SK-N-SH (cell line): ENCODE measurements at places on chromosomes 11 and 22. TPM values are rescaled to one million over a fixed set of nuclear protein-coding genes. Genes with fewer than 3 reads are reported as not detected.
A peak's percentile ranks its signal among the peaks of the same experiment; 100 is the strongest.

The GGTLC2 gene
- polyA plus RNA-seq: not detected in 2 replicates

DNA sequence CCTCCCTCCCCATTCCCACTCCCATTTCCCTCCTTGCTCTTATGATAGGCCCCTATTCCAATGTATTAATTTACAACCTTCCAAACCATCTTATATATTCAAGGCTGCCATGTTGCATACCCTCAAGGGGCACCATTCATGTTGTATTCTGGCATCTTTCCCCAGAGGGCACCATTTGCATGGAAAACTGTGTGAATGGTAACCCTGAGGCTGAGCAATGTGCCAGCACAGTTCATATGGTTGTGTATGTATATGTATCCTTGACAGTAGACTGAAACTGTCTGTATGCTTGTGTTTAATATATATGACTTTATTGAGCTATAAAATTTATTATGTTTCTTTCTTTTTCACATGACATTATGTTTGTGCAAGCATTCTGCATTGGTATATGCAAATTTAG, 7.3 kb downstream of the RASSF10 start:
- no peak for DNase-seq

DNA sequence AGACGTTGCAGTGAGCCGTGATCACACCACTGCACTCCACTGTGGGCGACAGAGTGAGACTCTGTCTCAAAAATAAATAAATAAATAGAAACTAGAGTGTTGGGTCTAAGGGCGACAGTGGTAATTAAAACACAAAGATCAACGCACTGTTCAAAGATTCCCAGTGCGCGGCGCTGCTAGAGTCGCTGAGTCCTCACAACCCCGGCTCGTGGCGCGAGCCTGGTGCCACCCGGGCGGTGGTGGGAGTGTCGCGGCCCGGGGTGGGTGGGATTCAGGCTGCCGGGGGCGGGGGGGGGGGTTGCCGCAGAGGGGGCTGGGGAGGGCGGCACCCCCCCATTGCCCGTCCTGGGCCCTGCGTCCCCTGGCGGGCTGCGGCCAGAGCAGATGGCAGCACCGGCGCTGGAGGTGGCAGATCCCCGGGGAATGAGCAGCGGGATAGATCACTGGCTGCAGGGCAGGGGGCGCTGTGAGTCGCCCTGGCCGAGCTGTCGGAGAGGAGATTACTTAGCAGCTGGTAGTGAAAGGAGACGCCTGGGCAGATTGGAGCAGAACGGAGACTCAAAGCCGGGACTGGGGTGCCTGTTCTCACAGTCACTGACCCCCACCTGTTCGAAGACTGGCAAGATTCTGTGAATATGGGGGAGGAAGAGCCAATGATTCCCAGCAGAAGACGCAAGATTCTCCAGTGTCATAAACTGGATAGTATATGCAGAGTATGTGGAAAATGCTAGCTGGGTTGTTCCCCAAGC, 30.2 kb upstream of the APOBEC3A start:
- DNase-seq: peak; percentile 79

DNA sequence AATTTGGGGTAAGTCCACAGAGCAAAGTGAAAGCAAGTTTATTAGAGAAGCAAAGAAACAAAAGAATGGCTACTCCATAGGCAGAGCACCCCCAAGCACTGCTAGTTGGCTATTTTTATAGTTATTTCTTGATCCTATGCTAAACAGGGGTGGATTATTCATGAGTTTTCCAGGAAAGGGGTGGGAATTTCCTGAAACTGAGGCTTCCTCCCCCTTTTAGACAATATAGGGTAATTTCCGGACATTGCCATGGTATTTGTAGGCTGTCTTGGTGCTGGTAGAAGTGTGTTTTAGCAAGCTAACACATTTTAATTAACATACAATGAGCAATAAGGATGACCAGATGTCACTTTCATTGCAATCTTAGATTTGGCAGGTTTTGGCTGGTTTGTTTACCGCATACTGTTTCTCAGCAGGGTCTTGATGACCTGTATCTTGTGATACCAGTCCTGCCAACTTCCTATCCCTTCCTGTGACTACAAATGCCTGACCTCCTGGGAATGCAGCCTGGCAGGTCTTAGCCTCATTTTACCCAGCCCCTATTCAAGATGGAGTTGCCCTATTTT, 937 bp upstream of the C1QTNF6 start:
- DNase-seq: no peak

The LRP4 gene
- 6.7 and 10.9 TPM in 2 replicates for polyA plus RNA-seq

GRCh38 chr22:34019190-34019845, 99.0 kb upstream of the LARGE1 start:
- no peak for DNase-seq

The OR52N4 gene
- 0.10 TPM in 1 of 2 replicates, not detected in the other for polyA plus RNA-seq

DNA sequence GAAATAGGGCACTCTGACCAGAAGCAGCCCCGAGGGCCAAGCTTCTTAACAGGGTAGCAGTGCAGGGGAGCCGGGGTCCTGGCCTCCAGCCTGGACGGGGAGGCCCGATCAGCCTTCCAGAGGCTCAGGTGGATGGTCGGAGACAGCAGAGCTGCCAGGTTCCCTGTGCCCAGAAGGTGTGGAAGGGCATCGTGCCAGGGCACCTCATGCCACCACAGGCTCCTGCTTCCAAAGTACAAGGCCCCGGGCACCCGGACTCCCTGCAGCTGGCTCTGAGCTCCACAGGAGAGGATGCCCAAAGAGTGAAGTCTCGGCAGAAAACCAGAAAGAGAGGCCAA, 14.3 kb downstream of the EHD1 start:
- DNase-seq: no peak

The DAGLA gene
- polyA plus RNA-seq: 2.7 and 3.3 TPM in 2 replicates

- DNase-seq: peak; percentile 47
Measured at GRCh38 chr11:68342459-68343158, 30.2 kb downstream of the LRP5 start.

The FAT3 gene
- 0.76 and 0.87 TPM in 2 replicates for polyA plus RNA-seq

GRCh38 chr11:128669506-128670270, 24.2 kb upstream of the FLI1 start:
- no peak for DNase-seq

GRCh38 chr11:9017773-9018172, 14.0 kb upstream of the NRIP3 start:
- DNase-seq: no peak

DNA sequence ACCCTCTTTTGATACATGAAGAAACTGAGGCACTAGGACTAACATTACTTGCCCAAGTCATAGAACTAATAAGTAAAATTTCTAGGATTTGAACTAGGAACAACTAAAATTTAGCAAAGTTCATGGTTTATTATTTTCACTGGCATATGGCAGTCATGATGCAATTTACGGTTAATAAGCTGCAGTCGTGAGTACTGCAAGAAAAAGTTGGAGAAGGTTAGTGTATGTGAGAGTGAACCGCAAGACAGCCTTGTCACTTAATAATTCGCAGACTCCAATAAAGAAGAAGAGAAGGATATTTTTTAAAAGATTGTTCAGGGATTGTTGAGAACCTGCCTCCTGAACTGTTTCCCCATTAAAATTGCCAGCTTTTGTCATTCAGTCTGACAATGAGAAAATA, 663.4 kb upstream of the TENM4 start:
- no peak for DNase-seq

DNA sequence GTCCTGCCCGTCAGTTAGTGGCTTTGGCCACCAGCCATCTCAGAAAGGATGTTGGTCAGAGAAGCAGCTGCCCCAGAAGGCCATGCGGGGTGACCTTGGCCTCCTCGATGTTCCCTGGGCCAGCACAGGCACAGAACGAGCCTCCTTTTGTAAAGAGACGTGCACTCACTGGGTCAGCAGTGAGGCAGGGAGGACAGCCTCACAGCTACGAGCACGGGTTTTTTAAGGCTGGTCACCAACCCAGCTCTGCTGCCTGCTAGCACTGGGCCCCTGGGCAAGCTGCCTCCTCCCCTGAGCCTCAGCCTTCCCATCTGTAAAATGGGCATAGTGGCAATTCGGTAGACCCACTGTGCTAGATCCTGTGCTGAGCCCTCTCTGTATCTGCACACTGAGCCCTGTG, 10.8 kb downstream of the IGLL1 start:
- no peak for DNase-seq

The CNGA4 gene
- 0.08 and 0.13 TPM in 2 replicates for polyA plus RNA-seq

DNA sequence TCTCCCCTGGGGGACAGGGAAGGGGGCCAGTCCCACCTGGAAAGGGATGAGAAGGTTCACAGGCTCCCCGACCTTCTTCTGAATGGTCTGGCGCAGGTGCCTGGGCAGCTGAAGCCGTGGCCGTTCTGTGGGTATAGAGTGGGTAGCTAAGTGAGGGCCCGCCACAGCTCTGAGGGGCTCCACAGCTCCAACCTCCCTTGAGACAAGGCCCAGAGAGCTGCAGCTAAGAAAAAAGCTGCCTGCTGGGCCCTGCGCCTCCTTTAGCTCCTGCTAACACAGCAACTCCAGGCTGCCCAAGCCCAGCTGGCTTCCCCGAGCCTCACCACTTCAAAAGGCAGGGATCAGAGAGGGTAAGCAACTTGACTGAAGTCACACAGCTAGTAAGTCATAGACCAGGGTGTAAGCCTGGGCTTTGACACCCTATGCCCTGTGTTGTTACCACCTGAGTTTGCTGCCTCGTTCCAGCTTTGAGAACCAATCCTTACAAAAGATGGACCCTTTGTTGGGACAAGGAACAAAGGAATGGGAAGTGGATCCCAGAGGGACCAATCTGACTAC, 18.5 kb downstream of the MYBPC3 start:
- no peak for DNase-seq

- peak; percentile 79 for DNase-seq
Measured at GRCh38 chr11:70078095-70078780, at the start of gene ANO1. ANO1 (plus strand) TSS chr11:70078317; CDS start chr11:70078607, 290 bp downstream.

GRCh38 chr11:123588117-123588863, 66.1 kb downstream of the SCN3B start:
- DNase-seq: no peak

The ZDHHC24 gene
- 12.6 and 13.1 TPM in 2 replicates for polyA plus RNA-seq

The OR51E2 gene
- 0.03 TPM in 1 of 2 replicates, not detected in the other for polyA plus RNA-seq

The CST6 gene
- polyA plus RNA-seq: 0.60 and 0.90 TPM in 2 replicates

The EMID1 gene
- polyA plus RNA-seq: 0.71 and 1.1 TPM in 2 replicates

- DNase-seq: no peak
Measured at GRCh38 chr22:24485608-24486007, 9.5 kb upstream of the UPB1 start.

The KCNJ1 gene
- 0.03 TPM in 1 of 2 replicates, not detected in the other for polyA plus RNA-seq

- no peak for DNase-seq
Measured at GRCh38 chr22:36347094-36347493, 40.7 kb downstream of the MYH9 start.

- no peak for DNase-seq
Measured at GRCh38 chr22:46259374-46259773, 3.8 kb downstream of the PKDREJ start.

DNA sequence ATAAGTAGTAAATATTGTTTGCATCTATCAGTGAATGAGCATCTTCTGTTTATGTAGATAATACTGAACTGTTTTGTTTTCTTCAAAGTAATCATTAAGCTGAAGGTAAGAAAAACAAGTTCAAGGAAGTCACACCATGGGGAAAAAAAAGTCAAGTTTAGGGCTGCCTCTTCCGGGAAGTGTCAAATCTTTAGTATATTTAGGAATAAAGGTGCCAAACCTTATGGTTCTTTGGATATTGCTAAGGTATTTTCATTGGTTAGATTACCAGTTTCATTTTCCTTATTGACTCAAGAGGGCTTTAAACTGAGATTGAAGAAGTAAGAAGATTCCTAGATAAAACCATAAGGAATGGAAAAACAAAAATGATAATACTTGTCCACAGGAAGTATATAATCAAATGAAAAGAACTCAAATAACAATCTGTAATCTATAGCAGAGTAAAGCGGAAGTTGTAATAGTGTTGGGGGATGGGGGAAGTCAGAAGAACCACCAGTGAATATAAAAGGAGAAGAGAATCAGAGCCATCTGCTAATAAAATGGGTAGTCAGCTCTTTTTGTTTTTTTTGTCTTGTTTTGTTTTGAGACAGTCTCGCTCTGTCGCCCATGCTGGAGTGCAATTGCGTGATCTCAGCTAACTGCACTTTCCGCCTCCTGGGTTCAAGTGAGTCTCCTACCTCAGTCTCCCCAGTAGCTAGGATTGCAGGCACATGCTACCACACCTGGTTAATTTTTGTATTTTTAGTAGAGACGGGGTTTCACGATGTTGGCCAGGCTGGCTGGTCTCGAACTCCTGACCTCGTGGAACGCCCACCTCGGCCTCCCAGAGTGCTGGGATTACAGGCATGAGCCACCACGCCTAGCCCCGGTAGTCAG, 2.3 kb downstream of the ATM start:
- DNase-seq: no peak

The RASD2 gene
- 0.13 and 0.30 TPM in 2 replicates for polyA plus RNA-seq

GRCh38 chr11:64804346-64805210, 1.6 kb upstream of the MAP4K2 start:
- no peak for DNase-seq

DNA sequence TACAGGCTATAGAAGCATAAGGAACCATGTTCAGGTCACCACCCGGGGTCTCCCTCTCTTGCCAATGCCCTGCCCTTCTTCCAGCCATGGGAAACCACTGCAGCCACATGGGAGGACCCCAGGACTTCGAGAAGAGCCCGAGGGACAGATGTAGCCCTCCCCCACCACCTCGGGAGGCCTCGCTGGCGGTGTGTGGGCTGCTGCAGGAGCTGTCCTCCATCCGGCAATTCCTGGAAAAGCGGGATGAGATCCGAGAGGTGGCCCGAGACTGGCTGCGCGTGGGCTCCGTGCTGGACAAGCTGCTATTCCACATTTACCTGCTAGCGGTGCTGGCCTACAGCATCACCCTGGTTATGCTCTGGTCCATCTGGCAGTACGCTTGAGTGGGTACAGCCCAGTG, 14.5 kb downstream of the HTR3A start:
- no peak for DNase-seq

DNA sequence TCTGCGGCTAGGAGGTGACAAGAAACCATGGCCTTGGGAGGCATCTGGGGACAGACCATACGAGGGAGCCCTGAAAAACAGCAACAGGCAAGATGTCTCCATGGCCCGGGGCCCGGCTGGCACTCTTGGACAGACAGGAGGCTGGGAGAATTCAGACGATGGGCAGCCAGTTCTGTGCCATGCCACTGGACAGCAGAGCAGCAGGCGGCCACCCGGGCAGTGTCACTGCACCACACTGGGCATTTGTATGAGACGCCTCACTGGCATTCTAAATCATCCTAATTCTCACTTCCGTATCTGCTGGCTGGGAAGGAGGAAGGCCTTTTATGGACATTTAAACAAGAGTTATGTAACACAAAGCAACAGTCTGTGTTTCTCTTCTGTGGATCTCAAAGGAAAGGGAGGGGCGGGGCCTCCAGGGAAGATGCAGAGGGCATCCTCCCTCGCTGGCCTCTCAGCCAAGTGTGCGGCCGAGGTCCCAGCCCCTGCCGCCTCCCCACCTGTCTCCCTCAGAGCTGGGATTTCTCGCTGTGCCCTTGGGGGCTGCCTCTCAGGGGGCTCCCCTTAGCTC, 350.3 kb downstream of the SHANK2 start:
- DNase-seq: no peak

DNA sequence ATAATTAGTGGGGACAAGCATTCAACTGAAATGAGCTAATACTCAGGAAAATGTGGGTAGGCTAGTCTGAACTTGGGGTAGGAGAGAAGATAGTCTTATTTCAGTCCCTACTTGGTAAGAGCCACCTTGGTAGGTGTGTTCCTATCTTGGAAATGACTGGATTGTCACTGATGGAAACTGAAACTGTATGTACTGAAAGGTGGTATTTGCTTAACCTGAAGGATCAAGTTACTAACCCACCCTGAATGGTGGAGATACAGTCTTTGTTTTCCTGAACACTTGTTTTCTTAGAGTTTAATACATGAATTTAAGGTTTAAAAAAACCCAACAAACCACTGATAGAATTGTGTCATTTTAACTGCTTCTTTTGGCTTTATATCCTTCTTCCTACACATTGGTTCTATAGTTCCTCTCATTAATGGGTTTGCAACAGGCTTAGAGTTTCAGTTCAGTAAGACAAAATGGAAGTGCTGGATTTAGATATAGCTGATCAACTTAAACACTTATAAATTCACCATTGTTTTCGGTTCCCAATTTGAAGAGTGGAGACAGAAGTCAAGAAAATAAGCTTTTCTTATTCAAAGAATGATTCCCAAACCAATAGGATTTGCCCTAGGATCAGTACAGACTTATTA, 4.2 kb downstream of the FAR1 start:
- DNase-seq: no peak
